Thymus (tissue), 14 donors: ENCODE measurements at places on chromosomes 11 and 22. TPM values are rescaled to one million over a fixed set of nuclear protein-coding genes. Genes with fewer than 3 reads are reported as not detected.

The SLC22A6 gene
- total RNA-seq = not detected

The CLDN5 gene
- total RNA-seq = 8.9 TPM

The DEUP1 gene
- total RNA-seq = 0.33 TPM

The ARVCF gene
- total RNA-seq = 2.1 TPM

The ARHGAP20 gene
- 0.57 TPM for total RNA-seq

The F2 gene
- 0.14 TPM for total RNA-seq

The CD6 gene
- 30.7 TPM for total RNA-seq

The C22orf31 gene
- 1.7 TPM for total RNA-seq

The GGTLC2 gene
- not detected for total RNA-seq

The HPX gene
- total RNA-seq = 0.38 TPM

The COMMD9 gene
- 63.6 TPM for total RNA-seq
